ENCODE measurements at places on chromosomes 5 and 9.

- no peak overlapping the region for H3K27ac ChIP-seq
- H3K36me3 ChIP-seq, result no peaks in the 10 kb centered on the region
- H3K4me1 ChIP-seq, result no peaks in the 10 kb centered on the region
- no peak overlapping the region for H3K4me3 ChIP-seq
- H3K27me3 ChIP-seq, result peaks cover 35% of the 10 kb centered on the region
Measured at GRCh38 chr9:135065804-135066203, 21.7 kb upstream of the OLFM1 start.

DNA sequence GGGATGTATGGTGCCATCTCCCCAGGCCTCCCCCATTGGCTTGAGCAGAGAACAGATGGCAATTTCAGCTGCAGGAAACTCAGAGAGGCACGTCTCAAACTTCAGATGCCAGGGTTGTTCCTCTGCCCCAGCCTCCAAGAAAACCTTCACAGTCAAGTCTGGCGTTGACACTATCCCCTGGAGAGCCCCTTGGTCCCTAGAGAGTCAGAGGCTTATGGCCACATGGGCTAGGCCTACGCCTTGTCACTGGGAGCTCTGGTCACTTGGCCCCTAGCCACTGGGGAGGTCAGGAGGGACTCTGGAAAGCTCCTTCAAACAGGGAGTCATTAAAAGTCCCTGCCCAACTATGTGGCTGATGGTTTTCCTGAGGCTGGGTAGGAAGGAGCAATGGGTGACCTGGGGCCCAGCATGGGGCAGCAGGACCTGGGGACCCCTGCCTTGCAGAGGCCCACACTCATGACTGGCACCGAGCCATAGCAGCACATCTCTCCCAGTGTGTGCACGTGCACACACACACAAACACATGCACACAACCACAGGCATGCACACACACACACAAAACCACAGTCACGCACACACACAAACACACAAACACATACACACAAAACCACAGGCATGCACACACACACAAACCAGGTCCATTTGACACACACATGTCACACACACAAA, 144.2 kb downstream of the GADD45G start:
- no peak overlapping the region for H3K27ac ChIP-seq
- H3K4me3 ChIP-seq, result no peak overlapping the region
- no peaks in the 10 kb centered on the region for H3K36me3 ChIP-seq
- H3K4me1 ChIP-seq, result peaks cover 17% of the 10 kb centered on the region

DNA sequence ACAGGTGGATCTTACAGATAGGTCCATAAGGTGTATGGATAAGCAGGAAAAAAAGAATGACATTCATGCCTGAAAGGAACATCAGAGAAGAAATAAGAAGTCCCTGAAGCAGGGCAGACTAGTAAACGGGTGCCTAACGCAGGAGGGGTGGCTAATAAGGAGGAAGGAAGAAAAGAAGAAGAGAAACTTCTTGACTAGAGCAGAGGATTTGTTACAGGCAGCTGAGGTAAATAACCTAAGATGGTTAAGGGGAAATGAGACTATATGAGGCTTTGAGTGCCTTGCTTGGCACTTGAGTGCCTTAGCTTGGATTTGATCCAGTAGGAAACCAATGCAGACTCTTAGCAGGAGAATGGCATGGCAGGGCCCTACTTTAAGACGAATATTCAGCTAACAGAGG, 313.5 kb upstream of the PDE4D start:
- no peak overlapping the region for H3K4me3 ChIP-seq
- no peaks in the 10 kb centered on the region for H3K4me1 ChIP-seq
- H3K27me3 ChIP-seq, result no peaks in the 10 kb centered on the region
- ATAC-seq, result no peak
- no peaks in the 10 kb centered on the region for H3K36me3 ChIP-seq

DNA sequence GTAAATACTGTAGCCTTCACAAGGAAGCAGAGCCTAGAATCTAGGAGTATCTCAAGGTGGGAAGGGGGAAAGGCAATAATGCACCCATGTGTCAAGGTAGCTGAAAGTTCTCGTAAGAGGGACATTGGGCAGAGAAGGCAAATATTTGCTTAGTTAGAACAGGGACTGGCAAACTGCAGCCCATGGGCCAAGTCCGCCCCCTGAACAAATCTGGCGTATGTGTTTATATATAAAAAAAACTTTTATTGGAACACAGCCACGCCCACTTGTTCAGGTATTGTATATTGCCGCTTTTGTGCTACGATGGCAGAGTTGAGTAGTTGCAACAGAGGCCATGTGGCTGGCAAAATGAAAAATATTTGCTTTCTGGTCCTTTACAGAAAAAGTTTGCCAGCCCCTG, 16.1 kb downstream of the KCNN2 start:
- H3K27me3 ChIP-seq, result peaks cover 7% of the 10 kb centered on the region
- H3K36me3 ChIP-seq, result no peaks in the 10 kb centered on the region
- H3K4me1 ChIP-seq, result no peaks in the 10 kb centered on the region
- H3K27ac ChIP-seq, result no peak overlapping the region
- ATAC-seq, result no peak

GRCh38 chr5:8304341-8304740, 435.4 kb downstream of the MTRR start:
- H3K4me1 ChIP-seq, result no peaks in the 10 kb centered on the region
- no peak for ATAC-seq
- H3K27me3 ChIP-seq, result no peaks in the 10 kb centered on the region

- no peak overlapping the region for H3K27ac ChIP-seq
- no peak for ATAC-seq
- no peaks in the 10 kb centered on the region for H3K4me1 ChIP-seq
- H3K4me3 ChIP-seq, result no peak overlapping the region
- H3K36me3 ChIP-seq, result no peaks in the 10 kb centered on the region
Measured at GRCh38 chr5:3827624-3828023, 232.0 kb downstream of the IRX1 start.

GRCh38 chr9:20319641-20320337, 302.5 kb downstream of the MLLT3 start:
- H3K4me3 ChIP-seq, result peak overlapping the region; percentile 69
- H3K27me3 ChIP-seq, result no peaks in the 10 kb centered on the region
- peaks cover 7% of the 10 kb centered on the region for H3K36me3 ChIP-seq
- H3K4me1 ChIP-seq, result peaks cover 52% of the 10 kb centered on the region
- peak; percentile 63 for ATAC-seq
- H3K27ac ChIP-seq, result peak overlapping the region; percentile 92

DNA sequence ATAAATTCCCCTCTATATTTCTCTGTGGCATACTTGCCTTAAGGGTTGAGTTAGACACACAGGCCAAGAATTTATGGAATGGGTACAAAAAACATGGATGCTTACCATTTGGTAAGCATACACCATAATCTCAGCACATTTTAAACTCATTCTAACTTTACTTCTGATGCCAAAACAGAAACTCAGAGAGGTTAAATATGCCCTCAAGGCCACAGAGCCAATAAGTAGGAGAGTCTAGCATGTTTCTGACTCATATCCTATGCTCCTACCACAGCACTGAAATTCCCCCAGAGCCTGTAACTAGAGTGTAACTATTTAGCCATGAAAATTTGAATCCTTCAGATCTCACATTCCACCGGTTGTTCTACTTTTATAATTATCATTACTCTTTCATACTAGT, 559.7 kb downstream of the ACTL7B start:
- H3K36me3 ChIP-seq, result no peaks in the 10 kb centered on the region
- H3K27me3 ChIP-seq, result no peaks in the 10 kb centered on the region
- H3K4me1 ChIP-seq, result no peaks in the 10 kb centered on the region
- H3K27ac ChIP-seq, result no peak overlapping the region

GRCh38 chr5:160369990-160370712, at the start of gene C1QTNF2:
C1QTNF2 (minus strand) TSS chr5:160370626; CDS start chr5:160355011, 15,615 bp downstream.
- H3K36me3 ChIP-seq, result no peaks in the 10 kb centered on the region
- H3K4me1 ChIP-seq, result peaks cover 12% of the 10 kb centered on the region
- peaks cover 70% of the 10 kb centered on the region for H3K27me3 ChIP-seq
- no peak within 1 kb of the TSS for H3K27ac ChIP-seq
- peak; percentile 29 for ATAC-seq

GRCh38 chr9:137605121-137606004, at the start of gene ARRDC1:
ARRDC1 (plus strand) TSS chr9:137605686; CDS start chr9:137605718, 32 bp downstream.
- no peaks in the 10 kb centered on the region for H3K36me3 ChIP-seq
- peak within 1 kb of the TSS; percentile 71 for H3K27ac ChIP-seq
- peaks cover 5% of the 10 kb centered on the region for H3K4me1 ChIP-seq
- H3K4me3 ChIP-seq, result peak within 1 kb of the TSS; percentile 80

DNA sequence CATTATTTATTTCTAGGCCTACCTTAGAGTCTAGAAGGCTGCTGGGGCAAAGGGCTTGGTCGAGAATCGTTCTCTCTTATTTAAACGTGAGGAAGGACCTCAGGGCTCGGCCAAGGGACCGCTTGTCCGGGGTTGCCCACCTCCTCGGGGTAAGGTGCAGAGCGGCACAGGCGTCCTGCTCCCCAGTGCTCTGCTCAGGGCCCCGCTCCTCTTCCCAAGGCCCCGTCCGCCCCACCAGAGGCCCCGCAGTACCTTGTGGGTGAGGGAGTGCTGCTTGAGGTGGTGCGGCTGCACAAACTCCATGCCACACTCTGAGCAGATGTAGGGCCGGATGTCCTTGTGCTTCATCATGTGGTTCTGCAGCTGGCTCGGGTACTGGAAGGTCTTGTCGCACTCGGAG, 47.3 kb downstream of the ZNF366 start:
- H3K4me3 ChIP-seq, result no peak overlapping the region
- no peaks in the 10 kb centered on the region for H3K36me3 ChIP-seq
- no peak for ATAC-seq
- peaks cover 6% of the 10 kb centered on the region for H3K27me3 ChIP-seq

DNA sequence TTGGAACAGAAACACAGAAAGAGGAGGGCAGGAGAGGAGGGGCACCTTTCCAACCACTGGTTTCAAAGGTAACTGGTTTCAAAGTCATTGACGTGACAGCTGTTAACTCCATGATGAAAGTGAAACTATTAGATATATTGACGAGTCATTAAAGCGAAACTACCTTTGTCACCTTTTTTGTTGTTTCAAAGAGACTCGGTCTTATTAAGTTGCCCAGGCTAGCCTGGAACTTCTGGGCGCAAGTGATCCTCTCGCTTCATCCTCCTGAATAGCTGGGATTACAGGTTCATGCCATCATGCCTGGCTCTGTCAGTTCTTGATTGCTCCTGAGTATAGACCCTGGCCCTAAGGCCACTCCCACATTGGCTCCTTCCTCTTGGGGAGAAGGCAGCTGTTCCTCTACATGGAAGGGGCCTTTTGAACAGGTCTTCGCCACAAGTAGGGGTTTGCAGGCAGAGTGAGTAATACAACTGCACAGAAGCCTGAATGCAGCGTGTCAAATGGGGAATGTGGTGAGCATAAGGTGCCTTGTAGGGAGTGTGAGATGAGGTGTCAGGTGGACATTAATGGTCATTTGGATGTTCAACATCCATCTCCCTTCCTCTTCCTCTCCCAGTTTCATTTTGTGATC, 3.4 kb upstream of the F12 start:
- H3K4me1 ChIP-seq, result peaks cover 23% of the 10 kb centered on the region
- no peaks in the 10 kb centered on the region for H3K27me3 ChIP-seq
- H3K4me3 ChIP-seq, result peak overlapping the region; percentile 62
- no peaks in the 10 kb centered on the region for H3K36me3 ChIP-seq
- peak overlapping the region; percentile 83 for H3K27ac ChIP-seq
- ATAC-seq, result peak; percentile 91

- H3K36me3 ChIP-seq, result no peaks in the 10 kb centered on the region
- H3K4me1 ChIP-seq, result no peaks in the 10 kb centered on the region
- H3K4me3 ChIP-seq, result no peak overlapping the region
- no peak for ATAC-seq
Measured at GRCh38 chr9:16236311-16236710, 634.2 kb downstream of the BNC2 start.

- no peak overlapping the region for H3K27ac ChIP-seq
- peaks cover 14% of the 10 kb centered on the region for H3K27me3 ChIP-seq
- no peak overlapping the region for H3K4me3 ChIP-seq
- peaks cover 20% of the 10 kb centered on the region for H3K4me1 ChIP-seq
- H3K36me3 ChIP-seq, result no peaks in the 10 kb centered on the region
- no peak for ATAC-seq
Measured at GRCh38 chr5:96651948-96652753, 10.0 kb upstream of the CAST start.

DNA sequence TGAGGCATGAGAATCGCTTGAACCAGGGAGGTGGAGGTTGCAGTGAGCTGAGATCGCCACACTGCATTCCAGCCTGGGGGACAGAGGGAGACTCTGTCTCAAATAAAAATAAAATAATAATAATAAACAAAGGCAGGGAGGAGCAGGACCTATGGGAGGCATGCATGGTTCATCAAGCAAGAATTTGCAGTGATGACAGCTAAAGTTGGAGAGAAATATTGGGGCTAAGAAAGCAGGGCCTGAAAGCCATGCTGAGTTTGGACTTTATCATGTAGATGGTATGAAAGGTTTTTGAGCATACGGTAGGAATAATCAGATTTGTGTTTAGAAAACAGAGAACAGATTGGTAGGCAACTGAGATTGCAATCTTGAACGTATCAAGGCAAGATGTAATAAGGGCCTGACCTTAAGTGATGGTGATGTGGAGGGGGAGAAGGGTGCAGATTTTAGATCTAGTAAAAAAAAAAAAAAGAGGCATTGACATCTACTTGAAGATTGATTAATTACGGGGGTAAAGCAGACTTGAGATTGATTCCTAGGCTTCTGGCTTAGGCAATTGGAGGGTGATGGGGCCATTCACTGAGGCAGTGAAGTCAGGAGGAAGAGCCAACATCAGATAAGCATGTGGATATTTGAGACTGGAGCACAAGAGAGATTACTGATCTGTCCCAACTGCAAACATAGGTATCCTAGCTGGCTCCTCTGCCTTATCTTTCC, 50.7 kb downstream of the CFAP95 start:
- H3K4me1 ChIP-seq, result no peaks in the 10 kb centered on the region
- no peak overlapping the region for H3K4me3 ChIP-seq
- no peak overlapping the region for H3K27ac ChIP-seq
- H3K36me3 ChIP-seq, result no peaks in the 10 kb centered on the region

- peaks cover 37% of the 10 kb centered on the region for H3K36me3 ChIP-seq
- H3K27me3 ChIP-seq, result no peaks in the 10 kb centered on the region
- H3K4me1 ChIP-seq, result peaks cover 61% of the 10 kb centered on the region
- H3K27ac ChIP-seq, result no peak overlapping the region
Measured at GRCh38 chr9:131404987-131405386, 11.1 kb downstream of the PRRC2B start.

GRCh38 chr9:70411121-70411929, 3.1 kb downstream of the KLF9 start:
- H3K27ac ChIP-seq, result peak overlapping the region; percentile 97
- peaks cover 34% of the 10 kb centered on the region for H3K4me1 ChIP-seq
- peak overlapping the region; percentile 97 for H3K4me3 ChIP-seq
- no peaks in the 10 kb centered on the region for H3K27me3 ChIP-seq
- peaks cover 63% of the 10 kb centered on the region for H3K36me3 ChIP-seq

DNA sequence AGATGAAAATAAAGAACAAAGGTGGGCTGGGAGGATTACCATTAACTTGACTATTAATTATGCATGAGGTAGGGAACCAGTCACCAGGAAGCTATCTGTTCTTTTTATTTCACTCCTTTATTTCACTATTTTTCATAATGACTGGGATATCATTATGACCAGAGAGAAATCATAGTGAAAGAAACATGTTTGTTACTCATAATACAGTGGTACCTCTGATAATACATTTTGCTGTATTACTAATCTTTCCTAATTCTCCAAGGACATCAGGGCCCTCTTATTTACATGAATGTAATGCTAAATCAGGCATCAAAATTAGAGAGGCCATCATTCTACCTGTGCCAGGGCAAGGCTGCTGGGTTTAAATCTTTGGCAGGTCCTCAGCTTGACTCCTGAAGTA, 253.7 kb downstream of the NR3C1 start:
- no peak overlapping the region for H3K27ac ChIP-seq
- no peak overlapping the region for H3K4me3 ChIP-seq
- peak; percentile 26 for ATAC-seq
- H3K36me3 ChIP-seq, result no peaks in the 10 kb centered on the region
- no peaks in the 10 kb centered on the region for H3K27me3 ChIP-seq

- no peaks in the 10 kb centered on the region for H3K36me3 ChIP-seq
- no peak overlapping the region for H3K27ac ChIP-seq
- ATAC-seq, result peak; percentile 81
- H3K4me3 ChIP-seq, result no peak overlapping the region
- no peaks in the 10 kb centered on the region for H3K4me1 ChIP-seq
Measured at GRCh38 chr9:120655005-120655622, 59.2 kb downstream of the MEGF9 start.
